ACHN (cell line): ENCODE measurements at places on chromosomes 2 and 18.

DNA sequence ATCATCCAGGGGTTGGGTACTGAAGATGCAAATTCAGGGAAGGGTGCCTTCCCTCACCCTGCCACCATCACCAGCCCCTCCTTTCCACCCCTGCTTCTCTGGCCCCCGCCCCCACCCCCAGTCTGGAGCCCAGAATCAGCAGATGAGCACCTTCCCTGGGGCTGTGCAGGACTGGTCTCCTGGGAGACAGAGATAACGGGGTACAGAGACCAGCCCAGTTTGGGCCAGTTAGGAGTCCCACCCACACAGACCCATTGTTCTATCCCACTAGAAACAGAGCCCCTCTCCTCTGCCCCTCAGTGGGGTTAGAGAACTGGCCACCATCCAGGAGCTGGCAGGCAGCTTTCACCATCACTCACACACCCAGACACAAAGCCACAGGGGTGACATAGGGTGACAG, 4.5 kb upstream of the CRYBA2 start:
- no peak for DNase-seq

DNA sequence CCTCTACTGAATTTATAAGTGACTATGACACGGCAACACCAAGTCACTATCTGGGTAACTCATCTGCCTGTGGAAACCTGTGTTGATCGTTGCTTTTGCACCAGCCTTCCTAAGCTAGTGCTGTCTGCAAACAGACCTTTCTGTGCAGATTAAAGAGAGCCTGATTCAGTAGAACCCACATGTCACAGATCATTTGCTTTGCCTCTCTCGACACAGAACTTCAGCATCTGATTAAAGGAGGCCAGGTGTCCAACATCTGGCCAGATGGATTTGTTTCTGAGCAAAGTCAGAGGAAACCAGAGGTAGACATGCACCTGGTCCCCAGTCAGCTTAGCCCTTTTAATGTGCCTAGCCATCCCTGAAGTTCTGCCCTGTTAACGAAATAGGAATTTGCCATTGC, 15.0 kb upstream of the TTR start:
- no peak for DNase-seq

- no peak for DNase-seq
Measured at GRCh38 chr2:525611-526010, 151.6 kb downstream of the TMEM18 start.

DNA sequence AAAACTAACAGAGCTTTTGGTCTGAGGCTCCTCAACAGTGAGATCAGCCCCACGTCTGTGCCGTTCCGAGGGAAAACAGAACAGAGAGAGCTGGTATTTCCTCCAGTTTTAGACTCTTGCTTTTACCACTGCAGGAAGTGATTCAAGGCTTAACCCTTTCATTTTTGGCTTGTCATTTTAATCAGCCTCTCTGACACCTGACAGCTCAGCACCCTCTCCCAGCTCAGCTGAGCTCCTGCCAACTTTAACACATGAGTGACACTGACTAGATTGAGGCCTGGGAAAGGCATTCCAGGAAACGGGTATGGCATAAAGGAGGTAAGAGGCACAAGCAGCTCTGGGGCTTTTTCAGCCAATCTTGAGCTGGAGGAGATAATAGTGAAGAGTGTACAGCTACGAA, 239.4 kb upstream of the SKOR2 start:
- no peak for DNase-seq

DNA sequence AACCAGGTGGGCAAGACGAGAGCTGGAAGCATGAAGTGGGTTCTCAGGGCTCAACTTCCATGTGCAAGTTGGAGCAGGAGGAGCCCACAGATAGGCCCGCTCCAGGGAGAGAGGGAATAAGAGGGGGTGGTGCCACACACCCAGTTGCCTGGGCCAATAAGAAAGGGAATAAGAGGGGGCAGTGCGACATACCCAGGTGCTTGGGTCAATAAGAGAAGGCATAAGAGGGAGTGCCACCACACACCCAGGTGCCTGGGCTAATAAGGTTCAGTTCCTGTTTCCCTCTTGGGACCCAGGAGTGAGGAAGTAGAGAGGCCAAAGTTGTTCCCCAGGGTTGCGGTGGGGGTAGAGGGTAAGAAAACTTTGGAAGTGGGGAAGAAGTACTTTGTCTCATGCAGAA, 127.5 kb downstream of the LAMA3 start:
- no peak for DNase-seq

DNA sequence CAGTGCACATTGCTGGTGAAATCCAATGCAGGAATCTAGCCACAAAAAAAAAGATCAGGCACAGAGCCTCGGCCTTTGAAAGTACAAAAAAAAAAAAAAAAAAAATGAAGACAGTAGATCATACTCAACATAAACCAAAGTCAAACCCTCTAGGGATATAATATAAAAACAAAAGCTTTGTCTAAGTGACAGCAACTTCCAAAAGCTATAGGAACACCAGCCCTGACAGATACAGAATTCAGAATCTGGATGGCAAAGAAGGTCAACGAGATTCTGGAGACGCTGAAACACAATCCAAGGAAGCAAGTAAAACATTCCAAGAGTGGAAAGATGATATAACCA, 54.0 kb upstream of the SCN1A start:
- no peak for DNase-seq

DNA sequence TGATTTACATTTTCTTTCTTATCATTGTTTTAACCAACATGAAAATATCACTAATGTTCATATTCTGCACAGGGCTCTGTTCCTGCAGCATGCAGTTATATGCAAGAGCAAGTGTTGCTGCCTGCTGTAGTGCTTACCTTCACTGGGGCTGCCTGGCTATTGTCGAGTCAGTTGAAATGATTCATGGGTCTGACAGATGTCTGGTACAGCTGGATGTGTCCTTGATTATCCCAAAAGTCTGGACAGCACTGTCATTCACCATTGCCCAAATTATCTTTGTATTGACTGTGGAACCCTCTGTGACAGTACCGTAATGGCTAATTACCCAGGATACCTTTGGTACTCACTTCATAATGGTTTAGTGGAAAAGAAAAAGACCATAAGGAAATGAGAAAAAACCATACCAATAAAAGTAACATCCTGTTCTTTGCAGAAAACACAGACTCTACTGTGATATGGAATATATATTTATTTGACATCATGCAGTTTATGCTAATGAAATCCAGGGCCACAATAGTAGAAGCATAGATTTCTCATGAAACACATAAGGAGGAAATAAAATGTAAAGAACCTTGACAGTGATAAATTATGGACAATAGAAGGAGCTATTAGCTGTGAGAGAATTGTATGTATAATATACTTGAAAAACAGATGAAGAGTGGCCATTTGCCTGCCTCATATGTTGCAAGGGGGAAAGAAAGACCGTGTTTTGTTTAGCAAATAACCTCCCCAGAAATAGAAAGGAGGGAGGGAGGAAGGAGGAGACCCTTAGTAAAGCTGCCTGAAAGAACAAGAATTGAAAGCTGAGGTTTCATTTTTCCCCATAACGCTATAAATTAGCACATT, 249.8 kb upstream of the ATP5MC3 start:
- no peak for DNase-seq

DNA sequence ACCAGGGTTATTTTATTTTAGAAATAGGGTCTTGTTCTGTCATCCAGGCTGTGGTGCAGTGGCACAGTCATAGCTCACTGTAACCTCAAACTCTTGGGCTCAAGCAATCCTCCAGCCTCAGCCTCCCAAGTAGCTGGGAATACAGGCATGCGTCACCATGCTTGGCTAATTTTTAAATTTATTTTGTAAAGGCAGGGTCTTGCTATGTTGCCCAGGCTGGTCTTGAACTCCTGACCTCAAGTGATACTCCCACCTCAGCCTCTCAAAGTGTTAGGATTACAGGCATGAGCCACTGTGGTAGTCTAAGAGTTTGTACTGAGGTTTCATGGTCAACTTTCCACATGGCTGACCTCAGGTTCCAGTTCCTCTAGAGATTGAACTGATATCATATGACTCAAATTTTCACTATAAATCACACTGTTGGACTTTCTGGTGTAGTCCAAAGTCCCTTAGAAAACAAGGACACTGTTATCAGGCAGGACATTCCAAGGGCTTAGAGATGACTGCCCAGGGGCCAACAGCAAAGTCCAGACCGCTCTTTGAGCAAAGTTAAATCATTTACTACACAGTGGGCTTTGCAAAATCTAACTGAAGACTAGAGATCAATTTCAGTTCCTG, 82.0 kb upstream of the MEX3C start:
- DNase-seq = no peak

GRCh38 chr2:46735108-46735691, 180.4 kb downstream of the MCFD2 start:
- DNase-seq = no peak

GRCh38 chr2:10377747-10378085, 70.4 kb downstream of the ODC1 start:
- no peak for DNase-seq

DNA sequence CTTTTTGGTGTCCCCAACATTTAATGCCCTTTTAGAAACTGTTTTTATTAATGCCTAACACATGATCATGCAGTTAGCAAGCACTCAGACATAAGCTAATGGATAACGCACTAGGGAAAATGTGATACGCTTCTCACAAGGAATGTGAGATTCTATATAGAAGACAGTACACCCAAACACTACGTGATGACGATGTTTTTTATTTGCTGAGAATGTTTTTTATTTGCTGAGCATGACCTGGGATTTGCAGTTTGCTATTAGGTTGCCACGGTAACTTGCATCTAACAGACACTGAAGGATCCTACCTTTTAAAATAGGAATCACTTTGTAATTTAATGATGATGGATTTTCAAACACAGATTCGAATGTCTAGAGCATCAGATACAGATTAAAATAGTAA, 4.9 kb downstream of the SMC6 start:
- no peak for DNase-seq

DNA sequence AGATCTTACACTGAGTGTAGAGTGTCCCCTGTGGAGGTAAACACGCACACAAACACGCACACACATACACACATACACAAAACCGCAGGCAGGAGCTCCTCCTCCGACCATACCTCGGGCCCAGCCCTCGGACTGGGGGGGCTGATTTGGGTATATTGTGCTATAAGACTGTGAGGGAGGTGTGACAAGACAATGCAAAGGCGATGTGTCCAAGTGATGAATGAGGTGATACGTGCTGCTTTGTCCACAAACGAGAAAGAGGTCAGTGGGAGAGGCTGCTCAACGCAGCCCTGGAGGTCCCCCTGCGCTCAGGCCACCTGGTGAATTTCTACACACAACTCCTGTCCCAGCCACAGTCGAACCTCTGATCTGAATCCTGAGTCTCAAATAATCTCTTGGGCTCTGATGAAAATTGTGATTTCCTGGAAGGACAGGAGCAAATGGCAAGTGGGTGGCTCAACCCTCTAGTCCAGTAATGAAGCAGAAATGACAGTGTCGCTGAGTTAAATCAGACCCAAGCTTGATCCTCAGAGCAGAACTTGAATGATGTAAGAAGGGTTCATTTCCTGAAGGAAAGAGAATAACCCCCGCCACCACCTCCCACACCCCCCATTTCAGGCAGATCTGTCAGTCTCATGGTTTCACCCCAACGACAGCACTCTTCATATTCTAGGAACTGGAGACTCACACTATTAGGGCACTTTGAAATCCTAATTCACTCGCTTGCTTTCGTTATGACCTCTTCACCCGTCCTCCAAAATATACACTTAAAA, 48.9 kb upstream of the ASXL2 start:
- no peak for DNase-seq

DNA sequence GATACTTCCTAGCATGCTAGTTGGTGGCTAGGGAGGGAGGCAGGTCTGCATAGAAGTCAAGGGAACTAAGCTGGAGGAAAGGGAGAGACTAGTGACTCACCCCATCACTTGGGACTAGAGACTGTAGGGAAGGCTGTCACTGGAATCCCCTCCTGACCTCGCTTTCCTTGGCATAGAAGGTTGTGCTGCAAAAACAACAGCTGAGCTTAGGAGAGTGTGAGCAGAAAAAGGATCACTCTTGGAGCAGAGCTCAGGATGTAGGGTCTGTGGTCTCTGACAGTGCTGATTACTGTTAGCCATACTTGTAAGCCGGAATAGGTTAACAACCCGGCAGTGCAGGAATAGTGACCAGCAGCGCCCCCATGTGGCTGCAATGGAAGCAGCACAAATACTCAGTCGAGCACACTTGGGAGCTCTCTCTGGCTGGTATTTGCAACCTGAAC, 66.9 kb upstream of the SMAD2 start:
- DNase-seq = peak; percentile 6

DNA sequence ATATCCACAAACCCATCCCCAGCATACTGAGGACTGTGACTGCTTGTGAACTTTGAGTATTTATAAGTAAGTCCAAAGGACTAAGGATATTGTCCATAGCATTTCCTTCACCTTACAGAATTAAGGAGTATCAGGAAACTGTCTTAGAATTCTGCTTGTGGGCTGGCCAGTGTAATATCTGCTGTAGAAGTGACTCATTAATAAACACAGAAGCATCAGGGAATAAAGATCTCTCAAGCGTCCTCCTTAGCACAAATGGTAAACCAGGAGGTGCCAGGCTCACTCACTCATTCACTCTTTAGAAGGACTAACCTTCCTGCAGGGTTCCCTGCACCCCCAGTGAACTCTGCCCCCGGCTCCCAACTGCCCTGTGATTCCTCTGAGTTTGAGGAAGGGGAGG, 31.0 kb downstream of the CCDC68 start:
- no peak for DNase-seq

GRCh38 chr2:121804340-121804739, 48.9 kb downstream of the TSN start:
- peak; percentile 58 for DNase-seq

DNA sequence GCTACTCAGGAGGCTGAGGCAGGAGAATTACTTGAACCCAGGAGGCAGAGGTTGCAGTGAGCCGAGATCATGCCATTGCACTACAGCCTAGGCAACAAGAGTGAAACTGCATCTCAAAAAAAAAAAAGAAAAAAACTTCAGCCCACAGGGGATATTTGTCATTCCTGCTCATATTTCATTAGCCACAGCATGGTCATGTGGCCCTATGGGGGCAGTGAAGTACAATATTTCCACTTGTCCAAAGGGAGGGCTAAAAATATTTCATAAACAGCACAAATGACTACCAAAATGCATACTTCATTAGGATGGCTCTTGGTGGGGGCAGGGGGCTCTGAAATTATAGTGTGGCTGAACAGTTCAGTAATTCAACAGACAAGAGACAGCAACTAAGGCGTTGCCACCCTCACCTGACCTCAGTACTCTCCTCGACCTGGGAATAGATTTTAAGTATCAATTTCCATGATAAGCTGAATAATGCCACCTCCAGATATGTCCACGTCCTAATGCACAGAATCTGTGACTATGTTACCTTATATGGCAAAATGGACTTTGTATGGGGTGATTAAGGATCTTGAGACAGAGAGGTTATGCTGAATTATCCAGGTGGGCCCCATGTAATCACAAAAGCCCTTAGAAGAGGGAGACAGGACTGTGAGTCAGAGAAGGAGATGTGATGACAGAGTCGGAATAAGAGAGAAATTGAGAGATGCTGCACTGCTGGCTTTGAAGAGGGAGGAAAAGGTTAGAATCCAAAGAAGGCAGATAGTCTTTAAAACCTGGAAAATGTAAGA, 158.2 kb upstream of the CRIM1 start:
- no peak for DNase-seq
